ENCODE measurements at places on chromosomes 1 and 21.

DNA sequence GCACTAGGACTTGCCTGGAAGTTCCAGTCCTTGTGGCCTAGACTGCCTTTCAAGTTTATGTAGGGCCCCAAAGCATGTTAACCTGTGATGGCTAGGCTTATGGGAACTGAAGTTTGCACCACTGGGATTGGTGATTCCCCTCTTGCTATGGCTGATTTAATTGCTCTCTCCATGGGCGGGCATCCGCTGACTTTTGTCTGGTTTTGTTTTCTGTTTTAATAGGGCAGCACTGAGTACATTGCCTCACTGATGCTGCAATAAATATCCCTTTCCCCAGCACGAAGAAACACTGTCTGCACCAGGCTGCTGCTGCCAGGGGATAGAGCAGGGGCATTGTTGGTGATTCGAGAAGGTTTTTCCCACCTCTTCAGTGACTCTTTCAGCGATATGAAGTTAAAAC, 73.3 kb upstream of the PDE4B start:
- DNase-seq: no peak

DNA sequence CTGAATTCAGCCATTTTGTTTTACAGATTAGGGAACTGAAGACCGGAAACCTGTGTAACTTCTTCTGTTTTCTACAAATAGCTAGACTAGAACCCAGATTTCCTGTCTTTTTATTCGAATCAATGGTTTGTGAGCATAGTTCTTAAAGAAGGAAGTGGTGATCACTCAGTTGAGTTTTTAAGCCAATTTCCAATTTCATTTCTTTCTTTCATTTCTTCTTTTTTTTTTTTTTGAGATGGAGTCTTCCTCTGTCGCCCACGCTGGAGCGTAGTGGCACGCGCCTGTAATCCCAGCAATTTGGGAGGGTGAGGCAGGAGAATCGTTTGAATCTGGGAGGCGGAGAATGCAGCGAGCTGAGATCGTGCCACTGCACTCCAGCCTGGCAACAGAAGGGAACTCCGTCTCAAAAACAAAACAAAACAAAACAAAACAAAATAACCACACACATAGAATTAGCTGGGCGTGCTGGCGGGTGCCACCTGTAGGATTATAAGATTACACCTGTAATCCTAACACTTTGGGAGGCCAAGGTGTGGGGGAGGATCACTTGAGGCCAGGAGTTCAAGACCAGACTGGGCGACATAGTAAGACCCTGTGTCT, 3.0 kb upstream of the MDM4 start:
- DNase-seq: peak; percentile 86

GRCh38 chr1:182141040-182141439, 79.5 kb upstream of the ZNF648 start:
- no peak for DNase-seq

DNA sequence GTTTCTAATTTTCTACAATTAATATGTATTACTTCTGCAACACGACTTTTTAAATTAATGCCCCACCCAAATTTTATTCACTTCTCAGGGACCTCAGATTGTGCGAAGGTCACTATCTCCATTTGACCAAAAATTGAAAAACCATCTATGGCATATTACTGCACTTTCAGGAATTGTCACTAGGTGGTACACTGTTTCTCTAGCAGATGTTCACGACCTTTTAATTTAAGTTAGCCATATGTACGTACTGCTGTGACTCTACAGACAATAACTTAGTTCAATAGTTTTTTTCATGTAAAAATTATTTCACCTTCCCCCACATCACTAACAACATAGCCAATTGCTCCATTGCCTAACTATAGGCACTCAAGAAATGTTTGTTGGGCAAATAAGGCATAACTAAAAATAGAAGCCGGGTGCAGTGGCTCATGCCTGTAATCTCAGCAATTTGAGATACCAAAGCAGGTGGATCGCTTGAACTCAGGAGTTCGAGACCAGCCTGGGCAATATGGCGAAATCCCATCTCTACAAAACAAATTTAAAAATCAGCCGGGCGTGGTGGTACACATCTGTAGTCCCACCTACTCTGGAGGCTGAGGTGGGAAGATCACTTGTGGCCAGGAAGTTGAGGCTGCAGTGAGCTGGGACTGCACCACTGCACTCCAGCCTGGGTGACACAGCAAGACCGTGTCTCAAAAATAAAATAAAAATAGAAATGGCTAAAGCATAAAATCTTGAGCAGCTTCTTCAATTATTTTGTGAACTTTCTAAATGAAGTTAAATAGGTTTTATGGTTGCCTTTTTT, 75.7 kb upstream of the PKN2 start:
- DNase-seq: no peak

GRCh38 chr1:23216771-23217420, 406 bp downstream of the HTR1D start:
- DNase-seq: no peak

- DNase-seq: peak; percentile 58
Observed at GRCh38 chr1:98051065-98051675, 130.3 kb upstream of the DPYD start.

- DNase-seq: no peak
Observed at GRCh38 chr1:155226910-155227260, 18.4 kb downstream of the MTX1 start.

GRCh38 chr1:118429856-118430255, 244.8 kb upstream of the SPAG17 start:
- DNase-seq: no peak

GRCh38 chr21:26583769-26584168, 10.7 kb upstream of the CYYR1 start:
- no peak for DNase-seq

All from naive B cell (primary cell).